Heart right ventricle (tissue), 16 donors: ENCODE measurements at places on chromosomes 16 and 17.

DNA sequence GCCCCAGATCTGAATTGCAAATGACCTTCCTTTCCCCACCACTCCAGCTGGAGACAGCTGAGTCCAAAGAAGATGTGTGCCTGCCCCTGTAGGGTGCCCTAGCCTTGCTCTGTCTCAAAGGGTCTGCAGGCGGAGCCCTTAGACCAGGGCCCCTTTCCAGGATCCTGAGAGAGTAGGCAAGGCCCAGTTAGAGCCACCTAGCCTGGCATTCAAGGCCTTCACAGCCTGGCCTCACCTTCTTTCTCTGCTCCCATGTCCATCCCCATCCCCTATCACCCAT is 66.6 kb upstream of the LHX1 start:
- DNase-seq = no peak

DNA sequence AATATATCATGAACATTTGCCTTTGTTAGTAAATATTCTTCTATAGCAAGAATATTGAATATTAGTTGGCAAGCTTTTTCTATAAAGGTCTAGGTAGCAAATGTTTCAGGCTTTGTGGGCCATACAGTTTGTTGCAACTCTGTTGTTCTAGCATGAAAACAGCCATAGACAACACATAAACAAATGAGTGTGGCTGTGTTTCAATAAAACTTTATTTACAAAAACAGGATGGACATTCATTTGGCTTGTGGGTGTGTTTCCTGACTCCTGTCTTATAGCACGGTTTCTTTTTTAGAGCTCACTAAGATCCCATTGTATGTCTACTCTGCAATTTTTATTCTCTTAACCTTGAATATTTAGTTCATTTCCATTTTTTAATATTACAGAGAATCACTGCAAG is 39.0 kb downstream of the ARL4D start:
- no peak for DNase-seq

GRCh38 chr17:46817151-46817900 is 1.2 kb downstream of the WNT3 start:
- no peak for DNase-seq

GRCh38 chr16:15548482-15548891 is 94.5 kb downstream of the MARF1 start:
- no peak for DNase-seq

GRCh38 chr17:51029568-51030463 is 90.9 kb downstream of the SPAG9 start:
- DNase-seq = no peak

DNA sequence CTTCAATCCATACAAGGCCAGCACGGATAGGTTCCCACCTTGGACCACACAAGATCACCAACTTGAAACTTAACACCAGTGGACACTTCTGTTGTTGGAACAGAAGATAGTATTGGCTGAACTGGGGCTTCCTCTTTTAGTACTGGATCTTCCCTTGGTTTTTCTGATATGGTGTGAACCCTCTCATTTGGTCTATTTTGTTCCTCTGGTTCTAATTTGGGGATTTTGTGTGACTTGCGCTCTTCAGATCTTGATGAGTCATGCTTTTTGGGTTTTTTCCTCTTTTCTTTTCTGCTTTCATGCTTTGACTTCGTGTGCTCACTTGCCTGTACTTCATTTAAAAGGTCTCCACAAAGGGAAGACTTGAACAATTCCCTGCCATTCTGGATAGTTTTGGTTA is 39.0 kb downstream of the SOST start:
- DNase-seq = no peak

DNA sequence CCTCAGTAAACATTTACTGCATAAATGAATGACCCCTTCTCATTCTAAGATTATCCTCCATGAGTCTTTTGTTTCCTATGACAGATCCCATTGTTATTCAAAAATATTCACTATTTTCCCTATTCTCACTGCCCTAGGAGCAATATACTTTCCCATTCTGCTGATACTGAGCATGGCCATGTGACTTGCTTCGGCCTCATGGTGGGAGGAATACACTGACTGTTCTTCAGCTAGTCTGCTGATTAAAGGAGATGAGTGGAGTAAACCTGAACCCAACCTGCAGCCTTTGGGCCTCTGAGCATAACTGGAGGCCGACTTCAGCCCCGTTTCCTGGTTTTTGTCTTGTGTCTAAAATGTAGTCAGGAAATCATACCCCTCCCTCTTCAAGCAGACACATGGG is 531.8 kb upstream of the SALL1 start:
- no peak for DNase-seq

DNA sequence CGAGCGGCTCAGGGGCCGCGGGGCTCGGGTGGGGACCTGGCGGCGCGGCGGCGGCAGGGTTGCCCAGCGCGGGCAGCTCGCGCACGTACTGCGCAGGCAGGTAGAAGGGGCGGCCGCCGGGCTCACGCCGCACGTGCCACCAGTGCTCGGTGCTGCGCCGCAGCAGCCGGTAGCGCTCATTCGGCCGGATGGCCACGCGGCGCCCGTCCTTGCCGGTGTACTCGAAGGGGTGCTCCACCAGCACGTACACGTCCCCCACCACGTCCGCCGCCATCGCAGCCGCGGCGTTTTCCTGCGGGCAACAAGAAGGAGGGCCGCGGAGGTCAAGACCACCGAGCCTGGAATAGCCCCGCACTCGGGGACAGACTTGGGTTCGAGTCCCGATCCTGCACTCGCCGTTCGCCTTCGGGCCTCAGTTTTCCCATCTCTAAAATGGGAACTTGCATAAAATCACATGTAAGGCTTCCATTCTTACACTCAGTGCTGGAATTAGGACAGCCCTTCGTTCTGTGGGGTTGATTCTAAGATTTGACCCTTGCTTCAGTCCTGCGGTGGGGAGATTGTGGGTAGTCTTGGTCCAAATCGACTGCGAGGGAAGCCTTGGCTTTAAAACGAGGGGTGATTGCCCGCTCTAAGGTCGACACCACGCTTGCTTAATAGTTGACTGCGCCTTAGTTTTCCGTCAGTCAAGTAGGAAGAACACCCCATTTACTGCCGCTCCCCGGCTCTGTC is 2.5 kb downstream of the ARHGAP27 start:
- DNase-seq = no peak

DNA sequence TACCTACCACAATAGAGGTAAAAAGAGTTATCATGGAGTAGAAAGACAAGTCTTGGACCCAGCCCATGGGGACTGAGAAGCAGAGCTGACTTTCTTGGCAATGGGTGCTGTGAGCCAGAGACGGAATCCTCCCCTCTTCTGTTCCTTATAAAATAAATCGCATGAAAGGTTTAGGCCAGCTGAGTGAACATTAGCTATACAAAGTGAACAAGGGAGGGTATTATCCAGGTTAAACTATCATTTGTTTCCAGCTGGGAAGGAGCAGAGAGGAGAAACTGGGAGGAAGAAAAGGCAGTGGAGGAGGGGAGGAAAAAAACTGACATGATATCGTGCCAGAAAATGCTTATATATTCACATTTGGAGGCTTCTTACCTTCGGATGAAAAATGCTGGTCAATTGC is 13.3 kb upstream of the PAFAH1B1 start:
- DNase-seq = no peak

DNA sequence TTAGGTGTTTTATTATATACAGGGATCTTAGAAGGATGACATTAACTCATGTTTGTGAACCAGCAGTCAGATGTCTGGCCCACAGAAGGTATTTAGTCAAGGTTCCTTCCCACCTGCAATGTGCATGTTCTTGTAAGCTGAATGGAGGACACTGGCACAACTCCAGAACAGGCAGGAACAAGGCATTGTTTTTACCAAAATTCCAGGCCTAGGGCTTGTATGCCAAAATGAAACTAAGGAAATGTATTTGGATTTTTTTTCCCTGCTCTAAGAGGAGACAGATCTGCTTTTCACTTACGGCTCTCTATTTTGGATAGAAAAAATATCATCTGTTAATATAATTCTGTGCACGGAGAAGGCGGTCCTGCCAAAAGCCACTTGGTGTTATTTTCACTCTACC is 312.5 kb downstream of the GRIN2A start:
- DNase-seq = peak; percentile 55

GRCh38 chr16:74635303-74635702 is 28.4 kb upstream of the GLG1 start:
- no peak for DNase-seq

- DNase-seq = no peak
These were observed 8.8 kb downstream of the MMP25 start for GRCh38 chr16:3054965-3055733.

GRCh38 chr17:65099941-65100315 is 37.2 kb upstream of the RGS9 start:
- peak; percentile 33 for DNase-seq

- no peak for DNase-seq
These were observed 39.0 kb downstream of the NLRP1 start for GRCh38 chr17:5545051-5545987.

GRCh38 chr16:69217433-69217832 is 30.5 kb downstream of the SNTB2 start:
- DNase-seq = no peak

GRCh38 chr16:13517841-13518240 is 402.1 kb upstream of the ERCC4 start:
- DNase-seq = no peak

- DNase-seq = no peak
These were observed 302.2 kb downstream of the FOXL1 start for GRCh38 chr16:86880316-86881117.

DNA sequence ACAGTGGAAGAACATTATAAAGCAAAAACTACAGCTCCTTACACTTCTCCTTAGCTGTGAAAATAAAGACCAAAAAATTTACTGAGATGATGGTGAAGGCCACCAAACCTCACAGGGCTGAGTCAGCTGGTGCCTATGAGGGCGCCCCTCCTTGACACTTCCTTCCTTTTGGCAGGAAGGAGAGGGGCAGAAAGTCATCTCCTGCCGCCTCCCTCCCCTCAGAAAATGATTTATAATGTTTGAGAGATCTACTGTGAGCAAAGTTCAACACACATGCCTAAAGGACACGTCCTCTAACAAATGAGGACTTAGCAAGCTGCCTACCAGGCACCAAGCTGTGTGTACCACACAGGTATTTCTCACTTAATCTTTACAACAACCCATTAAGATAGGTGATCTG is 245.7 kb downstream of the PRKCA start:
- DNase-seq = no peak
